Uterus (tissue), 4 donors: ENCODE measurements at places on chromosomes 3 and 15. TPM values are rescaled to one million over a fixed set of nuclear protein-coding genes. Genes with fewer than 3 reads are reported as not detected.
A peak's percentile ranks its signal among the peaks of the same experiment; 100 is the strongest.

The ATR gene
- total RNA-seq: 18.4 TPM

DNA sequence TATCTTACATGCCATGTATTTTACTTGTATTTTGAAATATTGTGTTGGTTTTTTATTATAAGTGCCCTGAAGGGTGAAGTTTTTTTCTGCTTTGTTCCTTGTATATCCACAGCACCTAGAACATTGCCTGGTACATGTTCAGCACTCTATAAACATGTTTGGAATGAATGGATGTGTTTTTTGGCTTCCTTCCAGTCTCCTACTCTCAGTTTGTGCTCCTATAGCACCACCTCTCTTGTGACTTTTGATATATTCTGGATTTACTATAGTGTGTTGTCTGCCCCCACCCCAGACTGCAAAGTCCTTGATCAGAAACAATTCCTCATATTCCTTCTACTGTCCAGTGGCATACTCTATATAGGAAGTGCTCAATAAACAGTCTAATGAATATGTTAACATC is 60.6 kb downstream of the PLCL2 start:
- no peak for DNase-seq
- no peaks in the 10 kb centered on the region for H3K4me1 ChIP-seq
- no peaks in the 10 kb centered on the region for H3K36me3 ChIP-seq
- no peak overlapping the region for H3K27ac ChIP-seq
- H3K4me3 ChIP-seq: no peak overlapping the region

DNA sequence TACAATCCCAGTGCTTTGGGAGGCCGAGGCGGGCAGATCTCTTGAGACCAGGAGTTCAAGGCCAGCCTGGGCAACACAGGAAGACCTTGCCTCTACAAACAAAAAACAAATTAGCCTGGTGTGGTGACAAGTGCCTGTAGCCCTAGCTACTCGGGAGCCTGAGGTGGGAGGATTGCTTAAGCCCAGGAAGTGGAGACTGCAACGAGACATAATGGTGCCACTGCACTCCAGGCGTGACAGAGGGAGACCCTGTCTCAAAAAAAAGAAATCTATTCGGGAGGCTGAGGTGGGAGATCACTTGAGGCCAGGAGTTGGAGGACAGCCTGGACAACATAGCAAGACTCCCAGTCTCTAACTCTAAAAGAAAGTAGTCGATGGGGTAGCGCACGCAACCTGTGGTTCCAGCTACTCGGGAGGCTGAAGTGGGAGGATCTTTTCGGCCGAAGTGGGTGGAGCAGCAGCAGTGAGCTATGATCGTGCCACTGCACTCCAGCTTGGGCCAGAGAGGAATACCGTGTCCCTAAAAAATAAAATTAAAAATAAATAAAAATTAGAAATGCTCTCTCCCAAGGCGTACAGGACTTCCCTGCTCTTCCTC is 775 bp downstream of the C3orf33 start:
- no peaks in the 10 kb centered on the region for H3K36me3 ChIP-seq
- no peaks in the 10 kb centered on the region for H3K4me1 ChIP-seq
- no peaks in the 10 kb centered on the region for H3K27me3 ChIP-seq
- H3K4me3 ChIP-seq: peak overlapping the region; percentile 79
- DNase-seq: peak; percentile 44

GRCh38 chr15:70014331-70014730 is 83.4 kb downstream of the TLE3 start:
- H3K36me3 ChIP-seq: no peaks in the 10 kb centered on the region
- DNase-seq: no peak
- no peak overlapping the region for H3K27ac ChIP-seq
- H3K4me1 ChIP-seq: no peaks in the 10 kb centered on the region
- no peak overlapping the region for H3K4me3 ChIP-seq

- no peak overlapping the region for H3K4me3 ChIP-seq
- DNase-seq: no peak
- H3K27ac ChIP-seq: no peak overlapping the region
- H3K27me3 ChIP-seq: no peaks in the 10 kb centered on the region
Measured at GRCh38 chr15:77577366-77577950, 55.3 kb downstream of the LINGO1 start.

DNA sequence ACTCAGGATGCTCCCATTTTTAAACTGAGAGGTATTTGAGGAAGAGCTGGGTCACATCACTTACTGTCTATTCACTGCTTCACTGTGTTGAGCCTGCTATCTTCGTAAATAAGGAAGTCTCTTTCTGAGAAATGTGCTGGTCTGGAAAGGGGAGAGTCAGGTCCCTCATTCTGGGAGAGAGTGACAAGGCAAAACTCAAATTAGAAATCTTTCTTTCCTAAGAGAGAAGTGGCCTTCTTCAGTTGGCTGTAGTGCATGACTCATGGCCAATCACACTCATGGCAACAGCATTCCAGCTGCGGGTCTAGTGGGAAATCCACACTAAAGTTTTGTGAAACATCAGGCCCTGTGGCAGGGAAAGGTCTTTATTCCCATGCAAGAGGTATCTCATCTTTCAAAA is 11.5 kb upstream of the TIMP4 start:
- no peaks in the 10 kb centered on the region for H3K27me3 ChIP-seq
- H3K27ac ChIP-seq: no peak overlapping the region
- no peaks in the 10 kb centered on the region for H3K36me3 ChIP-seq
- no peak overlapping the region for H3K4me3 ChIP-seq
- DNase-seq: no peak

GRCh38 chr15:69729167-69729748 is 276.6 kb downstream of the RPLP1 start:
- no peak overlapping the region for H3K27ac ChIP-seq
- no peaks in the 10 kb centered on the region for H3K27me3 ChIP-seq
- no peak for DNase-seq
- H3K36me3 ChIP-seq: no peaks in the 10 kb centered on the region
- no peaks in the 10 kb centered on the region for H3K4me1 ChIP-seq

GRCh38 chr3:49410846-49411534 is 786 bp downstream of the RHOA start:
- H3K27me3 ChIP-seq: no peaks in the 10 kb centered on the region
- no peak for DNase-seq
- H3K36me3 ChIP-seq: no peaks in the 10 kb centered on the region
- peak overlapping the region; percentile 97 for H3K27ac ChIP-seq
- peak overlapping the region; percentile 87 for H3K4me3 ChIP-seq

DNA sequence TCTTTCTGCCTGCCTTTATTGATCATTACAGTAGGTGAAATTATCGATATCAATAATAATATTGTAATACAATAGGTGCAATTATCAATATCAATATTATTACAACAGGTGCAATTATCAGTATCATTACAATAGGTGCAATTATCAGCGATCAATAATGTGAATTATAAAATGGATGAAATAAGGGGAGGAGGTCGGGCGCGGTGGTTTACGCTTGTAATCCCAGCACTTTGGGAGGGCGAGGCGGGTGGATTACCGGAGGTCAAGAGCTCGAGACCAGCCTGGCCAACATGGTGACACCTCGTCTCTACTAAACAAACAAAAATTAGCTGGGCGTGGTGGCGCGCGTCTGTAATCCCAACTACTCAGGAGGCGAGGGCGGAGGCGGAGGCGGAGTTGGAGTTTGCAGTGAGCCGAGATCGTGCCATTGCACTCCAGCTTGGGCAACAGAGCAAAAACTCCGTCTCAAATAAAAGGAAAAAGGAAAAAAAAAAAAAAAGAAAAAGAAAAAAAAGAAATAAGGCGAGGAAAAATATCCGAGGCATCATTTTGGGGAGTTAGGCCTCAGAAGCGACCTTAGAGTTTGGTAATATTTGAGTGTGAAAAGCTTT is 611 bp upstream of the BNIP2 start:
- H3K4me1 ChIP-seq: peaks cover 9% of the 10 kb centered on the region
- H3K4me3 ChIP-seq: peak overlapping the region; percentile 88
- H3K27ac ChIP-seq: peak overlapping the region; percentile 97
- no peaks in the 10 kb centered on the region for H3K36me3 ChIP-seq

- no peak overlapping the region for H3K27ac ChIP-seq
- H3K4me3 ChIP-seq: no peak overlapping the region
- no peaks in the 10 kb centered on the region for H3K36me3 ChIP-seq
- DNase-seq: no peak
- no peaks in the 10 kb centered on the region for H3K27me3 ChIP-seq
Measured at GRCh38 chr15:99187936-99188335, 61.4 kb downstream of the TTC23 start.

The ZNF385D gene
- 53.6 TPM for total RNA-seq

- H3K27me3 ChIP-seq: no peaks in the 10 kb centered on the region
- DNase-seq: no peak
- no peaks in the 10 kb centered on the region for H3K36me3 ChIP-seq
- H3K4me1 ChIP-seq: no peaks in the 10 kb centered on the region
- no peak overlapping the region for H3K27ac ChIP-seq
Measured at GRCh38 chr3:98775459-98776139, 12.5 kb downstream of the ST3GAL6 start.

DNA sequence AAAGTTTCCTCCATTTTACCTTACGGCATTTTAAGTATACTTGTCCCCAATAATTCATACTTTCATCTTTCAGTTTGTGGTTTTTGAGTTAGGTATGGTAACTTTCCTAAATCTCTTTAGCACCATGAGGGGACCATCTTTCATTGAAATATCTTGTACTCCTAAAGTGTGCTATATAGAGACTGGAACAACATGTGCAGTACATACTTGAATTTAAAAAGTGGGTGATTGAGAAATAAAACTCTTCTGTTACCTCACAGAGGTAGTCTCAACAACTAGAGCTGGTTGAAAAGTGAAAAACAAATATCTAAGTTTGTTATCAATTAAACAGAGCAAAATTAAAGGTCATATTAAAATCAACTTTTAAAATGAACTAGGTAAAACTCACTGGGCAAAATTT is 423.1 kb downstream of the ROBO2 start:
- H3K4me3 ChIP-seq: no peak overlapping the region
- H3K36me3 ChIP-seq: no peaks in the 10 kb centered on the region
- no peaks in the 10 kb centered on the region for H3K4me1 ChIP-seq
- H3K27me3 ChIP-seq: no peaks in the 10 kb centered on the region
